ENCODE measurements at places on chromosomes 13 and 19.

- no peak for DNase-seq
These were observed 128.2 kb downstream of the MZT1 start for GRCh38 chr13:72599178-72599743.

GRCh38 chr13:100491164-100491842 lies 97.3 kb downstream of the GGACT start:
- DNase-seq, result no peak

DNA sequence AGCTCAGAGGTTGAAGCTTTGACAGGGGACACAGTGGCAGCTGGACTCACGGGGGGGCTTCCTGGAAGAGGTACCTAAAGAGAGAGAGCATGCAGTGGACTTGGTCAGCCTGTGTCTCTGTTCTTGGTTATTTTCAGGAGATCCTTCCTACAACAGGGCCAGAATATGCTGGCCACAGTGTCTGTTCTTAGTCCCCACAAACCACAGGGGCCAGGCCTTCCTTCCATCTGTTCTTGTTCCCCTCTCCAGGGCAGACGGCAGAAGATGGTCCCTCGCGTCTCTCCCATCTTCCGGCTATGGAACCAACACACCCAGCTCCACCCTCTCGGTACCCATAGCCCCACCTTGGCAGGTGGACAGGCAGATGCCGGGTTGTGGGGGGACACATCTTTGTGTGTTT lies 24.8 kb downstream of the MAST3 start:
- no peak for DNase-seq

DNA sequence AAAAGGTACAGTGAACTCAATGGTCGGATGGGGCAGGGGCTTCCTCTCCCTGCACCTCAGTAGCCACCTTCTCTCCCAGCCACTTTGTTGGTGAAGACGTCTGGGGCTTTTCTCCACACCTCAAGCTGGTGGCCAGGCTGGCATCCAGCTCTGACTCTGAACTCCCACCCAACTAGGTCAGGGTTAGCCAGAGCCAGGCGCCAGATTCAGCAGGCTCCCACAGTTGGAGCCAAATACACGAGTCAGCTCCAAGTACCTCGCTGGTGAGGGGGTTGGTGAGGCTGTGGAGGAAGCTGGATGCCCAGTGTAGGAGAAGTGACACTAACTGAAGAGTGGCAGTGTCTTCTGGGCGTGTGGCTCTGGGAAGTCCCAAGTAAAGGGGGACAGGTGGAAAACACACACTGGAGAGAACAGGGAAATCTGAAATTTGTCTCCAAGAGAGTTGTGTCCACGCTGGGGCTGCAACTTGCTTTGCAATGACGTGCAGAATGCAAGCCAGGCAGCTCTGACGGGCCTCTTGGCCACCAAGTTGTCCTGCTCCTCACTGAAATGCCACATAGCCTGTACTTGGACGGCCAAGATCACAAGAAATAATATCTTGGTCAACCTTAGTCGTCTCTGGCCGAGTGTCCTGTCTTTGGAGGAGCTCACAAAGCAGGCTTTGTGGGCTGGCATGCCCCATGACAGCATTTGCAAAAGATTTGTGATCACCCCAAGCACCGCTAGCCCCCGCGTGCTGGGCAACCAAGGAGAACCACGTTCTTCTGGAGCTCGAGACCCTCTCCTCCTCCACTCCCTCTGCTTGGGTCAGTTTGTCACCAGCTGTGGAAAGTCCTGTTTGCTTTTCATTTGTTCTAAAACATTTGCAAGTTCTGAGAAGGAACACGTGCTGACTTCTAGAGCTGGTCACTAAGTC lies 18.1 kb downstream of the SLC7A1 start:
- no peak for DNase-seq

GRCh38 chr19:47284324-47284899 lies 9.7 kb downstream of the INAFM1 start:
- no peak for DNase-seq

GRCh38 chr13:45299194-45299593 lies 41.8 kb downstream of the TPT1 start:
- DNase-seq, result no peak

DNA sequence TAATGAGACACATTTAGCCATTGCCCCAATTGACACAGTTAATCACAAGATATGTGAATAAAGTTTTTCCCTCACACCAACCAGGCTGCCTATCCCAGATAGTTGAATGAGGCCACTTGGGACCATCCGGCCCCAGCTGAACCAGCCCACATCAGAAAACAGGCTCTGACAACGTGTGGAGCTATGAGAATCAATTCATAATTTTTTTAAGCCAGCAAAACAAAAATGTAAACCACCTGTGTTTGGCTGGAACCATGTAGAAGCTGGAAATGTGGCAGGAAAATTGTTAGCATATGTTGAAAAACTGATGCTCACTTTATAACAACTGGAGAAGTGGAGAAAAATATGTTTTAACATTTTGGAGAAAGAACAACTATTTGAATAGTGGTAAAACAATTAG lies 1161.3 kb downstream of the SLITRK1 start:
- no peak for DNase-seq

- no peak for DNase-seq
These were observed 363.3 kb downstream of the KCNRG start for GRCh38 chr13:50378509-50379044.

- no peak for DNase-seq
These were observed 3.1 kb upstream of the C13orf46 start for GRCh38 chr13:113976711-113977684.

DNA sequence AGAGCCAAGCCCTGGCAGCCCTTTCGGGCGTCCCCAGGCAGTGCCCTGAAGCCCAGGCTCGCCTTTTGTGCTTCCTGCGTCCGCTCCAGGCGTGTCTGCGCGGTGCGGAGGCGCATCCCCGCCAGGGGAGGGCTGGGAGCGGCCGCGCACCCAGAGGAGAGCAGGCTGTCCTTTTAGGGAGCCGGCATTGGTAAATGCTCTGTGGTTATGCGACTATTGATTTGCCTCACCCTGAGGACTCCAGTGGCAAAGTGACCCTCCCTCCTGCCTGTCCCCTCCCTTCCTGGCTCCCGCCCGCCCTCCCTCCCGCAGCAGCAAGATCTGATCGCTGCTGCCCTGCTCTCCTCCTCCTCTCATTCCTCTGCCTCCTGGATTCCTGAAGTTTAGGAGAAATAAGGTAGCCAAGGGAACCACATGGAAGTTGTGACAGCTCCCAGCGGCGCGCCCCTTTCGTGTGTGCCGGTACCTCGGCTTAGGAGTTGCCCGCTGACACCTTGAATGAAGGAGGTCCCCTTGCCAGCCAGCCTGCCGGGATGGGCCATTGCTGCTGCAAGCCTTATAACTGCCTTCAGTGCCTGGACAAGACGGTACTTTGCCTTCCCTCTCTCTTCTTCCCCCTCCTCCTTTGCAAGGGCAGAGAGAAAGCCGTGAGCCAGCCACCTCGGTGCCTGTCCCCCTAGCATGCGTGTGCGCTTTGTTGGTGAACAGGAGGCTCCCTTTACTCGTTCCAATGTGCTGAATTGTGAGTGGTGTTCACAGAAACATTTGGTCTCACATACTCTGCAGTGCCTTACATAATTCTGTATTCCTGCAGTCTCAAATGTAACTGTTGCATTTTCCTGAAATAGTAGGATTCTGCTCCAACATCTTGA lies 166.9 kb downstream of the SLC7A1 start:
- no peak for DNase-seq

DNA sequence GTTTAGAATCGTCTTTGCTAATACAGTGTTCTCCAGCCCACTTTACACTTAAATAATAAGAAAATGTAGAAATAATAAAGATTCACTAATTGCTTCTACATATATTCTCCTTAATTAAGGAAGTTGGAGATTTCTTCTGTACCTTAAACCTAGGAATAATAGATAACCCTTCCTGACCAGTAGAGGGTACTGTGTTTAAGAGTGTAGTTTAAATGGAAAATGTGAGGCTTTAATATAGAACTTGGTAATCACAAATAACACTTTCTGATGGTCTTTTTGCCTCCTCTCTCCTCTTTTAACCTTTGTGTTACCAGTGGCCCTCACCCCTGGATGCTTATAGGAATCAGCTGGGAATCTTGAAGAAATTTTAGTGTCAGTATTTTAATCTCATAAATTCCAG lies 20.7 kb downstream of the POMP start:
- no peak for DNase-seq

- DNase-seq, result no peak
These were observed 109.8 kb downstream of the POSTN start for GRCh38 chr13:37488726-37489125.

DNA sequence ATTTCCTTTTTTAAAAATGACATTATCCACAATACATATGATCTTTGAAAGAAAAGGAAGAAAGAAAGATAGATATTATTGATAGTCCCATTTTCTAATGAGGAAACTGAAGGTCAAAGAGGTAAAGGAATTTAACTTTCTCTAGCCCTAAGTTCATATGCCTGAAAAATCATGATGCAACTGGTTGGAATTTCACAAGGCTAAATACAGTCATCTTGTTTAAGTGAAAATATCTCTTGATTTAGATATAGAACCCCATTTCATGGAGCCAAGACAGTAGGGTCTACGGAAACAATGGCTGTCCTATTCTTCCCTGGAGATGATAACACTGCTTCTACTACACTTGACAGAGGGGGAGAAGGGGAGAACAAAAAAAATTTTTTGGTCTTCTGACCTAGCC lies 366.2 kb downstream of the DNAJC15 start:
- DNase-seq, result no peak

DNA sequence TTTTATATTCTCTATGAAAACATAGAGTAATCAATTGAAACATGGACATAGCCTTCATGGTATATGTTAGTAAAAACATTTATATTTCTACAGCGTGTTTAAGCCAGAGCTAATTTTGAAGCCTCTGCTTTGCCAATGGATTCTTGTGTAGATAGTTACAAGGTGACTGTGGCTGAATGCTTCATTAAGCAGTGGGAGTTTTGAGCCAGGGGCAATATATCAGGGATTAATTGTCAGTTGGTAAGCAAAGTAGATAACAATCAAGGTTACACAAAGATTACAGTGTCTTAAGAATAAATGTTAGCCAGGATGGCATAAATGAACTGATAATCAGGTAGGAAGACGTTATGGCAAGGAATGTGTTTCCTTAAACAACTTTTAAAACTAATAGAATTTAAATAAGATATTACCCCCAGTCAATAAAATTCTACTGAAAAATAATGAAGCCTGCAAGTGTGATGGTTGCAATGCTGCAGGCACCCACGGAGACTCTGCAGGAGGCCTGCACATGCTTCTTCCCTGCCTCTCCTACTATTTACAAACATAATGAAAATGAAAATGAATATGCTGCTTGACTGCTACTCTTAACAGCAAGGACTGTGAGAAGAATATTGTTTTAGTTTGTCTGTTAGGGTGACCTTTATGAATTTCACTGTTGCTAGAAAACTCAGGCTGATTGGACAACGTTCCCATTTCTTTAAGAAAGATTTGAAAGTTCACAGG lies 588.5 kb downstream of the GPC5 start:
- DNase-seq, result no peak

DNA sequence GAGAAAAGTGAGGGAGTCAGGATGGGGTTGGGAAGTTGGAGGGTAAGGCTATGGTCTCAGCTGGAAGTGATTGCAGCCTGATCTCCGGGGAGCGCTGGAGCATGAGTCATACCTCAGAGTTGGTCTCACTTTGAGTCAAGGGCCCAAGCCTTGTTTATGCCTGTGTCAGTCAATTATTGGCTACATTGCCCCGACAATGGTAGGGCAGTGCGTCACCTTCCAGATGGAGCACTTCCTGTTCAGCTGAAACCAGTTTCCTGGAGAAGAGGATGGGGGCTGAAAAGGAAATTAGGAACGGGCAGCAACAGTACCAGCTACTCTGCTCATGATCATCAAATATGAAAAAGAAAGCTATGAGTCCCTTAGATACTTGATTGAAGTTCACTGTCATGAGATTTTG lies 60.4 kb downstream of the ADGRE1 start:
- no peak for DNase-seq

DNA sequence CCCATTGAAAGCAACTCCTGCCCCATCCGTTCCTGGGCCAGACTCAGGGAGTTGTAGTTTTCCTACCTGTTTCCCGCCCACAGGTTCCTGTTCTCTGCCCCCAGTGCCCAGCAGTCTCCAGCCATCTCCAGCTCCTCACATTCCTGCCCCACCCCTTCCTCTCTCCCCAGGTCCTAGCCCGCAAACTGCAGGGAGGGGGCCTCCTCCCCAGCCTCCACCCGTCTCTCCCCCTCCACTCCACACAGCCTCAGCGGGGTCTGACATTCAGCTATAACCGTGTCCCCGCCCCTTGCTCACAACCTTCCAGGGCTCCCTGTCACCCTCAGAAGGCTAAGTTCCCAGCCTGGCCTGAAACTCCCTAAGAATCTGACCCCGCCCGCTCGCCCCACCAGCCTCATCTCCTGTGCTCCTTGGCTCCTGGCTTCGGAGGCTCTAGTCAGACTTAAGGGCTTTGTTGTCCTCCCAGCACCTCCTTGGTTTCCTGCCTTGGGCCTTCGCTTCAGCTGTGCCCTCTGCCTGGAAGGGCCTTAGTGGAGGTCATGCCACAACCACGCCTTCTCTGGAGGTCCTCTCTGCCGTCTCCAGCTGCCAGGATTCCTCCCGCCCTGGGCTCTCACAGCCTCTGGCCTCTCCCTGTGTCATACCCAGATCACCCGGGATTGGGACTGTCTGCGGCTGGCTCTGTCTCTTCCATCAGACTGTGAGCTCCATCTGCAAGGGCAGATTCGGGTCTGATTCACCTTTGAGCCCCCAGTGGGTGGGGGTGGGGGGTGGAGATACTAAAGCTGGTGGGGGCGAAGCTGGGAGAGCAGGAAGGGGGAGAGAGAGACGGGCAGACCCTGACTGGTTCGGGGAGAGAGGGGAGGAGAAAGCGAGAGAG lies 5.1 kb upstream of the SPACA6 start:
- no peak for DNase-seq

DNA sequence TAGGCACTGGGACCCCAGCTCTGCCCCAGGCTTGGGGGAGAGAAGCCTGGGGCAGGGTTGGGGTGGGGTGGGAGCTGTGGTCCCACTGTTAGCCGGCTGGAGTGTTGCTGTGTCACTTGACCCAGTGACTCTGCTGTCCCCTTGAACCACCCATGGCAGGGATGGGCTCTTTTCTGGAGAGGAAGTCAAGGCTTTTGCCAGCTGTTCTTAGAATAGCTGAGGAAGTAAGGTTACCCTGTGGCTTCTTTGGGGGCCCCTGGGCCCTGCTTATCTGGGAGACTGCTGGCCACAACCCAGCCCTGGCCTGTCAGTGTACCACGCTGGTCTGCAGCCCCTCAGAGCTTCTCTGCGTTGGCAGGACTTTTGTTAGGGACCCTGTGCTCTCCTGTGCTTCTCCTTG lies 9.1 kb downstream of the PNPLA6 start:
- DNase-seq, result no peak

GRCh38 chr13:50993934-50994333 lies 84.3 kb downstream of the RNASEH2B start:
- DNase-seq, result no peak

DNA sequence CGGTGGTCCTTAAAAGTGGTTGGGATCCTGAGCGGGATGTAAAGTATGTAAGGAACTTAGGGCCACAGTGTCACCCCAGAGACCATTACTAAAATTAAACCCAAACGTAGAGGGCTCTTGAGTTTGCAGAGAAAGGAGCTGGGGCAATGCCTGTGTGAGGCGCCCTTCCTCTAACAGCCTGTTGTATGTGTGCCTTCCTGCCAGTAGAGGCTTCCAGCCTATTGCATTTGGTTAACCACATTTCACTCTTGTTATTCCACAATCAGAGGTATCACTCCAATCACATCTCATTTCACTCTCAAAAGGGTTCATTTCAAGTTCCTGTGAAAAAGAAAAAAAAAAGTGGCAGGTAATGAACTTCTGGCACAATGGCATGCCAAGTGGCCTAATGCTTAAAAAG lies 29.4 kb downstream of the DIAPH3 start:
- DNase-seq, result no peak

Measured in T-helper 22 cell (primary cell).